ENCODE measurements at places on chromosomes 5 and 9.

- DNase-seq: no peak
These were observed 52.5 kb downstream of the HRH2 start for GRCh38 chr5:175710326-175710725.

DNA sequence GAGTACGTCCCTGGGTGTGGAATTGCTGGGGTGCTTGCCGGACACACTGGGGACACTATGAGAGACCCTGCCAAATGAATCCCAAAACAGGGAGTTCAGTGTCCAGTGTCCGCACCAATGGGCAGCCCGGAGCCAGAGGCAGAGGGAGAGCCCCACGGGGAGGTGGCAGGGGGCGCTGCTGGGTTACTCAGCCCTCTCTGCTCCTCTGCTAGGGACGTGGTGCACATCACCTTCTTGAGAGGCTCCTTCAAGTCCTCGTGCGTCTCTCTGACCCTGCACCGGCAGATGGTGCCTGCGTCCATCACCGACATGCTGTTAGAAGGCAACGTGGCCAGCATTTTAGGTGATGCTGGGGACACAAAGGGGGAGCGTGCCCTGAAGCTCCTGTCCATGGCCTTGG lies 20.8 kb downstream of the STKLD1 start:
- DNase-seq: no peak

- DNase-seq: no peak
These were observed 19.2 kb downstream of the DOCK2 start for GRCh38 chr5:169656125-169656901.

DNA sequence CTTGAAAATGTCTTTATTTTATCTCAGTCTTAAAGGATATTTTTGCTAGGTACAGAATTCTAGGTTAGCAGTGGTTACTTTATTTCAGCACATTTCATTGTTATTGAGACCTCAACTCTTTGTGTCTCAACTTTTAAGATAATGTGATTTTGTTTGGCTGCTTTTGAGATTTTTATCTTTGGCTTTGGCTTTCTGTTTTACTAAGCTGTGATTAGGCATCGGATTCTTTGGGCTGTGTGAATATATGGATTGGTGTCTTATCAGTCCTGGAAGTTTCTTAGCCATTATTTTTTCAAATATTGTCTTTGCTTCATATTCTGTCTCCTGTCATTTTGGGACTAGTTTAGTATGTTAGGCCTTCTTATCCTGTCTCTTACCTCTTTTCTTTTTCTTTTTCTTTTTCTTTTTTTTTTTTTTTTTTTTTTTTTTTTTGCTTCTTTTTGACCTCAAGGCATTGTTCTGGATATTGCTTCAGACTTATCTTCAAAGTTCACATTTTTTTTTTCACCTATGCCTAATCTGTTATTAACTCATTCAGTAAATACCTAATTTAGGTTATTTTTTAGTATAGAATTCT lies 20.1 kb upstream of the APC start:
- DNase-seq: no peak

GRCh38 chr5:118354797-118355196 lies 633.5 kb downstream of the DTWD2 start:
- no peak for DNase-seq

DNA sequence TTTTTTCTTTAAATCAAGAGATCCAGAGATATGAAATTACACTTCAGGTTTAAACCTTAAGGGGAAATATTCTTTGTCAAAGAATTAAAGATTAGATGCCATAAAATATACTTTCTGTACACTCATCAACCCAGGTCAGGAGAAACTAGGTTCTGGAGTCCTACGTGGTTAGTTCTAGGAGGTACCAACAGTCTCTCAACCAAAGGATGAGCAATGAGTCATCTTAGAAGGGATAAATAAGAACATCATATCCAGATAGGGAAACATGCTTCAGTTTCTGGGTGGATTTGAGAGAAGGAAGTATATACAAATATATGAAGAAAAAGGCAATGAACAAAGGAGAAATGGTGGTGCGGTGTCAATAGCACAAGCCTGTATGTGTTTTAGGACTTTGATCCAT lies 98.2 kb downstream of the CSNK1G3 start:
- DNase-seq: no peak

GRCh38 chr5:160679567-160680309 lies 172.3 kb downstream of the ATP10B start:
- DNase-seq: no peak

DNA sequence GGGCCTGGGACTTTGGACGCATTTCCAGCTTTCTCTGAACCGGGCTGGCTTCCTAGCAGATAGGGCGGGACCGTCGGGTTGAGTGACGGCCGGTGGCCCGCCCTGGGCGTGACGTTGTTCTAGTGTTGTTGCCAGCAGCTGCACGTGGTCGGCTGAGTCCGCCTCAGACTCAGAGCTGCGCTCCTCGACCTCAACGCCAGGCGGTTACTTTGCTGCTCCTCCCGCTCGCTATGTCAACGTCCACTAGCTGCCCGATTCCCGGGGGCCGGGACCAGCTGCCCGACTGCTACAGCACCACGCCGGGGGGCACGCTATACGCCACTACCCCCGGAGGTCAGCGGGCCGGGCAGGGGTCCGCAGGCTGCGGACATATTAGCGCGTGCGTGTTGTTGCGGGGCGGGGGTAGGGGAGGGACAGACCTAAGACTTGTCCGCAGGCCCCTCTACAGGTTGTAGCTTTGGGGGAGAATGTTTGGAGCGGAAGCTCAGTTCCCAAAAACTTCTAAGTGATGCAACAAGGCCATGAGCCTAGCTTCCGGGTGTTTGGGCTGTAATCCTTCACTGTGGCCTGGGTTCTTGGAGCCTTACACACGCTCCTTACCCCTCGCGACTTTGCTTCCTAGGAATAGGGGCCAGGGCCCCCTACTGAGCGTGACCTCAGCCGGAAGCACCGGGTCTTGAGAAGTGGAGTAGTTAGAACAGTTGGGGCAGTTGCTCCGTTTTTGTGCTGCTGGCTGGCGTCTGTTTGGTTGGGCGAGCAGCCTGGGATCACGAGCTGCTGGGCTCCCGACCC lies at the start of gene EIF4EBP3:
TSS of gene EIF4EBP3 (plus strand) at position 155 of the 792 bp plus-strand sequence. CDS start at position 231, 76 bp downstream.
- peak; percentile 86 for DNase-seq

DNA sequence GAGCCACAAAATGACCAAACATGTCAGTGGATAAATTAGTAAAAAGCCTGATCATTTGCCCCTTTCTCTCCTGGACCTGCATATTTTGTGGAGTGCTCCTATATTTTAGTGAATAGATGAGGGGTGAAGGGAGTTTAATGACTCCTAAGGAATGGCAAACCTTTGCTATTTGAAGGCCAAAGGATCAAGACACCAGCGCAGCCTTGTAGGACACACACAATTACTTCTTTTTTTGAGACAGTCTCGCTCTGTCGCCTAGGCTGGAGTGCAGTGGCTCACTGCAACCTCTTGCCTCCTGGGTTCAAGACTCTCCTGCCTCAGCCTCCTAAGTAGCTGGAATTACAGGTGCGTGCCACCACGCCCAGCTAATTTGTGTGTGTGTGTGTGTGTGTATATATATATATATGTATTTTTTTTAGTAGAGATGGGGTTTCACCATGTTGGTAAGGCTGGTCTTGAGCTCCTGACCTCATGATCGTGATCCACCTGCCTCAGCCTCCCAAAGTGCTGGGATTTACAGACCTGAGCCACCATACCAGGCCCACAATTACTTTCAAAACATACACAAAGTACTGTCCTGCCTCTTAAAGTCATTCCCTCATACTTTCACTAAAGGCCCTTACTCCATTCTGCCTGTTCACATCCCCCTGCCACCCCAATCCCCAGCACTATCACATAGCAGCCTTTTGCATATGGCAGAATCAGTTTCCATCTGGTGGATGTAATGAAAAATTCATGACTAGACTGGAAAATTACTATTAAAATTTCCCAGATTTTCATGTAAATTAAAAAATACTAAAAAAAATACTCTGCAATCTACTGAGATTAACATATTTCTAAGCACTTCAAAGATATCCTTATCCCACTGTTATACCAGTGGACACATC lies 60.4 kb downstream of the CSNK1A1 start:
- DNase-seq: no peak

Data from immature natural killer cell (primary cell).